ENCODE measurements at places on chromosomes 3 and 15. TPM values are rescaled to one million over a fixed set of nuclear protein-coding genes. Genes with fewer than 3 reads are reported as not detected.

Gene CLDN1
- total RNA-seq = 28.6 TPM

Gene DISP2
- total RNA-seq = 1.3 TPM

Gene ADGRG7
- not detected for total RNA-seq

Gene RTP4
- total RNA-seq = not detected

Gene CCR3
- total RNA-seq = not detected

Gene SAMMSON
- not detected for total RNA-seq

Gene UBE2Q2
- total RNA-seq = 40.1 TPM

Gene ZNF592
- 19.5 TPM for total RNA-seq

Gene SLC12A1
- not detected for total RNA-seq

Gene LRRN1
- not detected for total RNA-seq

Gene CLRN1
- total RNA-seq = not detected

Gene CCDC39
- total RNA-seq = not detected
